ENCODE measurements at places on chromosomes 5 and 9.

DNA sequence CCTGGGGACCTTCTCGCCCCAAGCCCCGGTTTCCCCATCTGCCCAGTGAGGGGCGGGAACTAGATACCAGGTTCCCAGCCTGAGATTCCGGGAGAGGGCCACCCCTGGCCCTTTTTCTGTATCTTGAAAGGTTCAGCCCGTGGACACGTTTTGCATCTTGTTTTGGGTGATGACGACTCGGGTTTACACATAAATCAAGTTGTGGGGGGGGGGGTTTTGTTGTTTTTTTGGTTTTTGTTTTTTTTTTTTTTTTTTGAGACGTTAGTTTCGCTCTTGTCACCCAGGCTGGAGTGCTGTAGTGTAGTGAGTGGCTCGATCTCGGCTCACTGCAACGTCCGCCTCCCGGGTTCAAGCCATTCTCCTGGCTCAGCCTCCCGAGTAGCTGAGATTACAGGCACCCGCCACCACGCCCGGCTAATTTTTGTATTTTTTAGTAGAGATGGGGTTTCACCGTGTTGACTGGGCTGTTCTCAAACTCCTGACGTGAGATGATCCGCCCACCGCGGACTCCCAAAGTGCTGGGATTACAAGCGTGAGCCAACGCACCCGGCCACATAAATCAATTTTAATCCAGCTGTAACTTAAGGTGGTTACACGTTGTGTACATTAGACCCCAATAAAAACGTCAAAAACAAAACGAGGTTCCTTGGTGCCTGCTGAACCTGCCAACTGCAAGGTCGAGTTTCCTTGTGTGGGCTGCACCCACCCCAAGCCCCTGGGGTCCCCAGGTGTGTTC lies 1.1 kb upstream of the BRD3 start:
- no peak for DNase-seq

DNA sequence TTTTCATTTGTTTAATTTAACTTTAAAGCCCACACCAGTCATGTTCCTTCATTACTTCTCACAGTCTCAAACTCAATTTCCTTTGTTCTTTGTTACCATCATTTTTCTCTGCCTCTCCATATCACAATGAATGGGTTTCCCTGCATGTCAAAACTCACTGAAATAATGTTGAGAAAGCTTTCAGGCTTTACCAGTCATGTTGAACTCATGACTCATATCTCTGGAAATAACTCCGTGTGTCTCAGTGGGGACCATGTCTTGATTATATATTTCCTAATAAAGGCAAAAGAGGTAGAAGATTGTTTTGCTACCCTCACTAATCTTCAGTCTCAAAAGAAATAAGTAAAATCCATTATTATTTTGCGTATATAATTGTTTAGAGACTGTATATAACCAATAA lies 231.2 kb downstream of the CHSY3 start:
- DNase-seq = no peak

DNA sequence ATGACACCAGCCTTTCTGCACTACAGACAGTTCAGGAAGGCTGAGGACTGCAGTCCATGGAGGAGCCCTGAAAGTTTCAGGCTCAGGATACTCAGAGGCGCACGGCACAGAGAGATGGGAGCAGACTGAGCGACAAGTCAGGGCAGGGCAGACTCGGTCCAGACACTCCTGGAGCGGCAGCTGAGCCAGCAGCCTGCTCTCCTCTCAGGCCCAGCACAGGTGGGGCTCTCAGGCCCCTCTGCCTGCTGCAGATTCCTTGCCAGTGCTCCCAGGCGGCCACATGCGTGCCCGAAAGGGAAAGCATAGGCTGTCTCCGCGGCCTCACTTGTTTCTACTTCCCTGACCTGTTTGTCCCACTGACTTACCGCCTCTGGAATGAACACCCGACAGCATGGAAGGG lies 228.3 kb downstream of the IRX2 start:
- DNase-seq = no peak

DNA sequence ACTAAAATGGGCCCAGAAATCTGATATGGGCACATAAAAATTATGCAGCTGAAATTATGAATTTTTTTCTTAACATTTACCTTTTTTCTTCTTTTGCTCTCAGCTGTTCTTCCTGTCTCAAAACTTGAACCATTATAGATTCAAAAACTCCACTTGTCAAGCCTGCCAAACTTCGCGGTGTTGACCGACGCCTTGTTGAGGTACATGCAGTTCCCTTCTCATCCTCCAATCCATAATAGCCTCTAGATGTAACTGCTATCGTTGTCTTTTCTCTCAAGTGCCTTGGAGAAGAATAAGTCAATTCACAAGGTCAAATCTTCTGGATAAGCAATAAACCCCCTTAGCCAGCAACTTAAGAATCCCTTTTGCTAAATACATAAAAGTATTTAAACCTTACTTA lies 27.2 kb downstream of the RANBP6 start:
- DNase-seq = no peak

DNA sequence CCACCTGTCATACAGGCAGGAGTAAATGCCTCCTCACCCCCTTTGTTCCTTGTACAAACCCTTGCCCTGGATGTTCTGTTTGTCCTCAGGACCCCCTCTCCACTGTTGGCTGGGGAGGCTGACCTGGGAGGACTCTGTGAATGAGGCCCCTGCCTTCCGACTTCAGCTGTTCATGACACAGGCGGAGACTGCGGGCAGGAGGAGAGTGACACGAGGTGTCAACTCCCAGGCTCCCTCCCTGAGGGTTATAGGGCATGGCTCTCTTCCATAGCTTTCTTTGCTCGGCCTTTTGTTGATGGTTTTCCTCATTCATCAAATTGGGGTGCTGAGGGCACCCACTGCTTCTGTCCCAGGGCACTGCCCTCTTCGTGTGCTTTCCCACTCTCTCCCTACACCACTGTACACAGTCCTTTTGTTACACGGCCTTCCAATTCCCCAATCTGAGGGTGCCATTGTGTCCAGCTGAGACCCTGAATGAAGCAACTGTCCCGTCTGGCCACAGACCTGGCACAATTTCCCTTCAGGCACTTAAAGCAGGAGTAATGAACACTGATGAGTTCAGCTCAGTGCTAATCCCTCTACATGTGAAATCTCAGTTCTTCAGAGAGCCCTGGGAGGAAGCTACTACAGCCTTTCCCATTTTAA lies 33.8 kb downstream of the KCNIP1 start:
- DNase-seq = no peak
